ENCODE measurements at places on chromosomes 3 and 15.

DNA sequence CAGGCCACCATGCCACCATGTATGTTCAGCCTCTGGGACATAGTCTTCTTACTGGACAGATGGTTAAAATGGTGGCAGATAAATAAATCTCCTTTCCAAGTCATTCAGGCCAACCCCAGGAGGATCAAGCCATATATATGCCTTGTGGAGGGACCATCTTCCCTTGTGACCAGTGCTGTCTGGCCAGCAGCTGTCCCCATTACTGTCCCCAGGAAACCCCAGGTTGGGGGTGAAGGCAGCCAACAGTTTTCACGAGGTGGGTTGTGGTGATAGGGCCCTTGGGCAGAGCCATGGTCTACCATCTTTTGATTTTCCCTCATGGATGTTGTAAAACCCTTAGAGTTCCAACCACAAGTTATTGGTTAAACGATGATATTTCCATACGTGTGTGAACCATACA, 48.7 kb upstream of the PCSK6 start:
- DNase-seq = no peak

DNA sequence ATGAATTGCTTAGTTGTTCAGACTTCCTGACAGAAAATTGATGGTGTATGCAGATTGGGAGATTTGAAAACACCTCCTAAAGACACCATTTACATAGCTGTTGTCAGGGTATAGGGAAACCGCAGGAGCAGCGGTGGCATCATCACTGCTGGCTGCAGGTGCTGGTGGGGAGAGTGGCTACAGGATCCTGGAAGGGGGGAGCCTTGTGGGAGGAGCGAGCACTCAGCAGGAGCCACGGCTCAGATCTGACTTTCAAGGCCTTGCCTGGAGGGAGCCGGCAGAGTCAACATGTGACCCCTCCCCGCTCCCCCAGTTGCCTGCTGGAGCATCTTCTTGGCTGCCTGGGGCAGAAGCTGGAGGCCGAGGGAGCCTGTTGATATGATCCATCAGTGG, 26.1 kb downstream of the EDEM1 start:
- no peak for DNase-seq

DNA sequence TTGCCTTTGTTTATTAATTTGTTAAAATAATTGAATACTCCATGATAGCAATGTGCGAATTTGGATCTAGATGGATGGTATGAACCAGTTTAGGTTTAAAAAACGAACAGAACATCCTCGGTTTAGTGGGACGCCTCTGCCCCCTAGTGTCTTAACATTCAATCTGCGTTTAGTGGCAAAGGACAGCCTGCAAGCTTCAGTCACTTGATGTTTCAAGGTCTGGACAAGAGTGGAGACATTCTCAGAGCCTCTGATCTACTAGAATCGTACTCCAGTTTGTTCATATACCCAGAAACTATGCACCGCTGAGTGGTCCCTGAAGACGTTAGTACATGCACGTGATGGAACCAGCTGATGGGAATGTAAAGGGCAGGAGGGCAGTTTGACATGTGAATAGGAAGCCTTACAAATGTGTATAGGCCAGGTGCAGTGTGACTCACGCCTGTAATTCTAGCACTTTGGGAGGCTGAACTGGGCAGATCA, 17.8 kb upstream of the ATP13A4 start:
- peak; percentile 62 for DNase-seq

- DNase-seq = no peak
Measured at GRCh38 chr3:185572183-185572582, 13.9 kb upstream of the SENP2 start.

DNA sequence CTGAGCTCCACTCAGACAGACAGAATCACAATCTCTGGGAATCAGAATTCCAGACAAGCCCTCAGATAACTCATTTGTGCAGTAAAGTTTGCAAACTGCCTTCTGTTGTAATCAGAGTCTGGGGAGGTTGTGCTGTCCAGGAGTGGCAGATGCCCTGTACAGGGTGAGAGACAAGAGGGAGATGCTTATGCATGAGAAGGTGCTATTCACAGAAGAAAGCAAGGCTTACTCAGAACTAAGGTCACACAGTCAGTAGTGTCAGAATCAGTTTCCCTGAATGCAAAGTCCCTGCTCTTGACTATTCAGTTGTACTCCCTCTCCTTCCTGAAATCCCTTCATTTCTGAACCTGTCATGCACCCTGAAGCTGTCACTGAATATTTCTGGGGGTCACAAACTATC, 43.7 kb downstream of the SRPRB start:
- DNase-seq = no peak

DNA sequence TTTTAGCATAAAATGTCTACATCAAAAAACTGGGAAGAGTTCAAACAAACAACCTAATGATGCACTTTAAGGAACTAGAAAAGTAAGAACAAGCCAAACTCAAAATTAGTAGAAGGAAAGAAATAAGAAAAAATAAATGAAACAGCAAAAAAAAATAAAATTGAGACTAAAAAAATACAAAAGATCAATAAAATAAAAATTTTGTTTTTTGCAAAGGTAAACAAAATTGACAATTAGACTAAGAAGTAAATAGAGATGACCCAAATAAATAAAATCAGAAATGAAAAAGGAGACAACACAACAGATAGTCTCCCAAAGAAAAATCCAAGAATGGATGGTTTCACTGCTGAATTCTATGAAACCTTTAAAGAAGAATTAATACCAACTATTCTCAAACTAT, 89.6 kb upstream of the MME start:
- no peak for DNase-seq

- no peak for DNase-seq
Measured at GRCh38 chr3:175433026-175433674, 574.0 kb downstream of the NAALADL2 start.

- no peak for DNase-seq
Measured at GRCh38 chr3:140731440-140732119, 53.7 kb downstream of the TRIM42 start.

DNA sequence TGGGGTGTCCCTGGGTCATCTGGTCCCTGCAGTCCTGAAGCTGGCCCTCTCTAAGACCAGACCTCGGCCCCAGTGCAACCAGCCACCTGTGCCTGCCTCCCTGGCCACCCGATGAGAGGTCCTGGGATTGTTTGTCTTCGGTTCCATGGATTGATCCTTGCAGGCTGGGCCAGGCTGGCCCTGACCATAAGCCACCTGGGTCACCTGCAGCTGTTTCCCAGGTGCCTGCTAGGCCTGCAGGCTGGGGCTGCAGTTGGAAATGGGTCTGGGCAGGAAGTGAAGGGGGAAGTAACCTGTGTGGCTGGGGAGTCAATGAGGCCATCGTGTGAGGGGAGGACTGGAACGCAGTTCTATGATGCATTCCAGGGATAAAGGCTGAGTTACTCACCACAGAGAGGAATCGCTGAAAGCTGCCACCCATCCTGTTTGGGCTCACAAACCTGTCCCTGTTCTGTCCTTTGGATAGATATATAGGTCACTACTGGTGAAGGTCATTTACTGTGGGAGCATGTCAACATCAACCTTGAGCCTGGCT, 30.9 kb upstream of the VPS8 start:
- DNase-seq = no peak

DNA sequence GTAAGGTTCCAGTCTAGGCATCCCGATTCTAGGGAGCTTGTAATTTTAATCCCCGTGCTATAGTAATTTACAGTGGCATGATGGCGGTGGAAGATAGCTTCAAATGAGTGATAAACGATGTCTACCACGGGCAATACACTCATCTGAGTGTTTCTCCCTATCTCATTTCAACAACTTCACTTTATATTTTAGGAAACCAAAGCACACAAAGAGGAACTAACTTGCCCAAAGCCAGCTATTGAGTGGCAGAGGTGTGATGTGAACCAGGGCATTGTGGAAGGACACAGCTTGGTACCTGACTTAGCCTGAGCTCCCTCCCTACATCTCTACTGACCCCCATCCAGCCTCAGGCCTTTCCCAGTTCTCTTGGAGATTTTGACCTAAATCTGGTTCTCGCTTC, 16.9 kb upstream of the FILIP1L start:
- no peak for DNase-seq

DNA sequence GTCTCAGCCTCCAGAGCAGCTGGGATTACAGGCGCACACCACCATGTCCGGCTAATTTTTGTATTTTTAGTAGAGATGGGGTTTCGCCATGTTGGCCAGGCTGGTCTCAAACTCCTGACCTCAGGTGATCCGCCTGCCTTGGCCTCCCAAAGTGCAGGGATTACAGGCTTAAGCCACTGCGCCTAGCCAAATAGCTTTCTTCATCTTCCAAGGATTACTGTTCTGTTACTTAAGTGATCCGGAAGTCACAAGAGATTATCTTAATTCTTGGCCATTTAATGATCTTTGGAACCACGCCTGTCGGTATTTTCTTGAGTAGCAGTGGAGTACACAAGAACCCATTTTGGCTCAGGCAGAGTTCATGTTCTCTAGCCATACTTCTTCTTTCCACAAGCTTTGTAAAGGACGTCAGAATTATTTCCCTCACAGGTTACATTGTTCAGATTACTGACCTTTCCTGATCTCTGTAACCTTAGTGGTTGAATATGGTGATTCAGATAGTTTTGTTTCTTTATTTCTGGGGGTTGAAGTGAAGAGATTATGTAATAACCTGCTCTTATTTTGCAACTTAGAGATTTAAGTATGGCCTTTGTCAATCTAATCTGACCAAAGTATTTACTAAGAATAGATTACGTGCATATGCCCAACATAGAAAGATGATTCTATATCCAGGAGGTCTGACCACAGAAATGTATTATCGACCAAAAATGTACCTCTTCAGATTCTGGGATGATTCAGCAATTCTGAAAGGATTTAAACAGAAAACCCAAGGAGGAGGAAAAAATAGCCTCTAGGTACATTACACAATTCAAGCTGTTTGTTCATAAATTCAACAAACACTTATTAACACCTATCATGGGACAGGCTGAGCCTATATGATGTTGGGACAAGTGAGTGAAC, 132.2 kb downstream of the GREM1 start:
- DNase-seq = peak; percentile 78

DNA sequence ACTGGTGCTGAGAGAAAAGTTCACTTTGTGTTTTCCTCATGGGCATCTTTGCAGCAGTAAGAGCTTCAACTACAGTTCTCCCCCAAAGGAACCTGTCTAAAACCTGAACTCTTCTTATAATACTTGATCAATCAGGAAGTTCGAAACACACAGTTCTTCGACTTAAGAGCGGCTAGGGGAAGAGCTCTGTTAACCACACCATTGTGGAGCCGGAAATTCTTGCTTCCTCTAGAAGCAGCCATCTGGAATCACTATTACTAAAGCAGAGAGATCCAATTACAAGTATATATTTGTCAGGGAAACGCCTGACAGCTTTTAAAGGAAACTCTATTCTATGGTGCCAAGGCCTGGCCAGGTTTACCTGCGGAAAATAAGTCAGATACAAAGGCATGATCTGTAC, 337.3 kb upstream of the CBLB start:
- DNase-seq = peak; percentile 11

DNA sequence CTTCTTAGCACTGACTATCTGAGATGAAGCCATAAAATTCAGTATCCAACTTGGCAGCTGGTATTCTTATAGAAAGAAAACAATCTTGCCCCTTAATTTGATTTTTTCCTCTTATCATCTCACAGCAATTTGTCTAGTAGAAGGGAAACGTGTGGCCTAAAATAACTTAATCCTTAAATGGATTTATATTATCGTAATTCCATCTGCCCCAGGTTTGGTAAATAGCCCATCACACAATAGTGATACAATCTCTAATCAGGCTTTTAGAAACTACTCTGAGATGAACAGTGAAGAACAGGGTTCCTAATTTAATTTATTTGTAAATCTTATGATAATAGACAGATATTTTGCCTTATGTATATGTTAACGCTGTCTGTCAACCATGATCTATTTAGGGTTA, 24.8 kb downstream of the PEX5L start:
- no peak for DNase-seq

DNA sequence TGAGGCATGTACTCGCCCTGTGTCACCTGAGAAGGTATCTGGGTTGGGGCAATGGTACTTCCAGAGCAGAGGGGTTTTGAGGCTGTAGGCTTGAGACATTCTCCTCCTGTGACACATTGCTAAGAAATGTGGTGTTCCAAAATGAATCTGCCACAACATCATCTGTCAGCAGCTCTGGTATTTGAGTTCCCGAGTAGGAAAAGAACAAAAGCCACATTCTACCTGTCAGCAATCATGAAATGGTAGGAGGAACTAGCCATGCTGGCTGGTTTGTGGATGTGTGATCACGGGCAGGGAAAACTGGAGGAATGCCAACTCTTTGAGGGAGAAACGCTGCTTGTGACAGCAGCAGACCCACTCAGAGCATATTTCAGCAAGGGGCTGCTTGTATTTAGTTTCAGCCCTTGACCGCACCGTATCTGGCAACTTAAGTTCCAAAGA, 579.4 kb upstream of the TBL1XR1 start:
- DNase-seq = no peak

DNA sequence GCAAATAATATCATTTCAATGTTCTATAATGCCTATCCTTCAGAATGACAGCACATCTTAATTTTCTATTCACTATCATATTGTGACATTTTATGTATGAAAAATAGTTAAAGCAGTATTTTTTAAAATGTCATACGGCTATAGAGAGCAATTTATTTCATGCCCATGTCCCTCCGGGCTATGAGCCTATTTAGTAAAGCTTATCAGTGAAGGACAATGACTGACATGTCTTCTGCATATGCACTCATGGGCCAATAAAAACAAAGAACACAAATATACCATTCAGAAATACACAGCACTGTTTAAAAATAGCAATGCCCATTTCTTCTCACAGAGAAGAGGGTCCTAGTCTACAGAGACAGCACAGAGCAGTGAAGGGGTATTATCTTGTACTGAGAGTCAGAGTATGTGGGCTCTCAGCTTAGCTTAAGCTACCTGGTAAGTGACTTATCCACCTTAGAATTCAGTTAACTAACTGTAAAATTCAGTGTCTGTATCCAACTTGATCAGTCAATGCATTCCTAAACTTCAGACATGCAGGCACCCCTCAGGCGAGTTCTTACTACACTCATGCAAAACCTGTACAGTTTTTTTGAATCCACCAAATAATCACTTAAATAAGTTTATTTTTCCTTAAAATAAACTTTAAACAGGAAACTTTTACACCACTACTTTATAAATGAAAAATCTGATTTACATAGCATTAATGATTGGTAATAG, 9.0 kb downstream of the GOLIM4 start:
- no peak for DNase-seq
